ENCODE measurements at places on chromosomes 11 and 22.

- DNase-seq, result no peak
These were observed 440.1 kb downstream of the MIAT start for GRCh38 chr22:27097506-27097905.

- no peak for DNase-seq
These were observed 51.7 kb downstream of the DSCAML1 start for GRCh38 chr11:117745346-117745745.

DNA sequence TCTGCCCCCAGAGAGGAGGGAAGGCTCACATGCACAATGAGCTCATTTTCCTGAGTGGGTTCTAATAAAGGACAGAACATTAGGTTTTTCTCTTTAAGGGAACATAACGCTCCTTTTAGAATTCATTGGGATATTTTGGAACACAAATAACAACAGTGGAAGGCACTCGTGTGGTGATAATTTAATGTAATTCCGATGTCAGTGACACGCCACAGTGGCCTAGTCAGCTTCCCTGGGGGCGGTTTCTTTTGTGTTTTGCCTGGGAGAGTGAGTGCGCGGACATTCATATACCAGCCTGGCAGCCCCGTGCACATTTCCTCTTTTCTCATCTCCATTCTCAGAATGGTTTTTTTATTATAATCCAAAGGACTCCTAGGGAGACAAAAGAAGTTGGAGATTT lies 41.1 kb downstream of the SEZ6L start:
- no peak for DNase-seq

GRCh38 chr11:133115099-133115498 lies 417.2 kb downstream of the OPCML start:
- DNase-seq, result no peak

- DNase-seq, result no peak
These were observed 10.2 kb downstream of the ZC3H7B start for GRCh38 chr22:41311487-41311886.

- no peak for DNase-seq
These were observed 198.8 kb upstream of the KIRREL3 start for GRCh38 chr11:127199306-127199801.

DNA sequence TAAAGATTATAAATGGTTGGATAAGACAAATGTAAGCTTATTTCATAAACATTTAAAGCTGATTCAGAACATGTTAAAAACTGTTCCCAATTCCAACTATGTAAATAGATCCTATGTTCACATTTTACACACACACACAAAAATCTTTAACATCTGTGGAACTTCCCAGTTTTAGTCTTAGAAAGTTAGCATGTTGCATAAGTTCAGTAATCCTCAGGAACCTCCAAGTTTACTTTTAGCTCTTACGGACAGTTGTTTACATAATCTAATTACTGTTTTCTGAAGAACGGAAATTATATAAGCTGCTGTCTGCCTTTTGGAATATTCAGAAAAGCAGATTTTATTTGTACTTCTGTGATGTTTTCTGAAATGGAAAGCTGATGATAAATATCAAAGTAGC lies 53.3 kb downstream of the PANX1 start:
- DNase-seq, result no peak

- peak; percentile 36 for DNase-seq
These were observed 53.2 kb upstream of the CDON start for GRCh38 chr11:126115816-126116331.

GRCh38 chr22:45425101-45425500 lies 11.6 kb downstream of the RIBC2 start:
- DNase-seq, result no peak

GRCh38 chr11:19218216-19218615 lies 16.4 kb upstream of the CSRP3 start:
- no peak for DNase-seq

GRCh38 chr11:30538251-30538650 lies 47.9 kb downstream of the MPPED2 start:
- DNase-seq, result no peak

DNA sequence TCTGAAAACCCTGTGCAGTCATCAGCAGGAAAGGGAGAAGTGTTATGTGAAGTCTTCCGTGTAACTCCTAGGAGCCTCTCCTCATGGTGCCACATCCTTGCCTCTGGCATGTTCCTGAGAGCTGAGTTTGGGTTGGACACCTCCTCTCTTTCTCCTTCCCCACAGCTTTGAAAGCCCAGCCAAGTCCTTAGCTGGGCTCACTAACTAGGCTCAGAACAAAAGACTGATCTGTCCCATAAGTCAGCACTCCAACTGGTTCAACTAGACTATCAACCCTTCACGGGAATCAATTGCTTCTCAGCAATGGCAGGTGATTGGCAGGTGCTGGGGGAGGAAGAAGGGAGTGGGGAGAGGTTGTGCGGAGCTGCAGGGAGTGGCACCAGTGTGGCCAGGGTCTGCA lies 509.9 kb upstream of the B3GAT1 start:
- no peak for DNase-seq

GRCh38 chr11:44906649-44907048 lies 44.0 kb downstream of the TP53I11 start:
- DNase-seq, result no peak

DNA sequence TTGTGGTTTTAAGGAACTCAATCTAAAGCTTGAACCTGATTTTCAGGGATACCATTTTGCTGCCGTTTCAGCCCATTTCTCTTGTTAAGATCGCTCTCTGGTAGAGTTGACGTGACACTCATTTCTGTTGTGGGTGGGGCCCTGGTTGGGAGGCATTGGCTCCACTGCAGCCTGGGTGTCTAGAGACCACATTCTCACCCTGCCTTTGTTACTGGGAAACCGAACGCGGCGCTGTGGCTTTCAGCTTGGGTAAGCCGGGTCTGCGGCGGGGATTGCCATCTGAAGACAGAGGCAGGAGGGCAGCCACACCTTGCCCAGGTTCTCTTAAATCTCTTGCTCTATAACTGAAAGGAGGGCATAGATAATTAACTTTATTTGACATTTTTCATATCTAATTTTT lies 3.2 kb downstream of the EHF start:
- no peak for DNase-seq

DNA sequence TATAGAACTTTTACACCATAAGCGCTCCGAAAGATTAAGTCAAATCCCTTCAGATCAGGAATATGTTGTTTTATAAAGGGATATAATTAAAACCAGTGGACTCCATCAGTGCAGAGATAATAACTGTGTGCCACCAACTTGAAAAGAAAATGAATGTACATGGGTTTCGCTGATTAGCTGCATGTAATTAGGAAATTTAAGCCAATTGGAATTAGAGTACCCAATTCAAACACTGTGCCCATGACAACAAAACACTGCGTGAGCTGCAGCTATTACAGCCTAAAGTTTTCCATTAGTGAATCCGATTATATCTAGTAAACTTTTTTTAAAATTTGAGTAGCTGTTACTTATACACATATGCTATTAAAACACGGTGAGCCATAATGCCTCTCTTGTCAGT lies 392.3 kb upstream of the ARHGAP42 start:
- DNase-seq, result no peak

- no peak for DNase-seq
These were observed 212.8 kb downstream of the DSCAML1 start for GRCh38 chr11:117584056-117584830.
